ENCODE measurements at places on chromosomes 6 and 20.

DNA sequence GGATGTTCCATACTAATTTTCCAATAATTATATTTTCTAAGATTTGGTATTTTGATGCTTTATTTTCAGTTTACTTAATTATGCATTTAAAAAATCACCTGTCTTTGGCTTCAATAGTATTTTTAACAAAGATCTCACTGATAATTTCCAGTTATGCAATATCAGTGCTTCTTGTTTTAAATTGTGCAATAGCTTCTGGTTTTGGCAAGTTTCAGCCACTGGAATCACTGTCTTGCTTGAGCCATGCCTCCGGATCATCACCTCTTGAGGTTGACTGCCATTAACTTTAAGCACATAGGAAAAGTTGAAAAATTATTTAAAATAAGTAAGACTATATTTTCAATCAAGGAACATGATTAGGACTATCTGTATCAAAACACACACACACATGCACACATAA, 1242.1 kb downstream of the HACE1 start:
- DNase-seq = no peak

DNA sequence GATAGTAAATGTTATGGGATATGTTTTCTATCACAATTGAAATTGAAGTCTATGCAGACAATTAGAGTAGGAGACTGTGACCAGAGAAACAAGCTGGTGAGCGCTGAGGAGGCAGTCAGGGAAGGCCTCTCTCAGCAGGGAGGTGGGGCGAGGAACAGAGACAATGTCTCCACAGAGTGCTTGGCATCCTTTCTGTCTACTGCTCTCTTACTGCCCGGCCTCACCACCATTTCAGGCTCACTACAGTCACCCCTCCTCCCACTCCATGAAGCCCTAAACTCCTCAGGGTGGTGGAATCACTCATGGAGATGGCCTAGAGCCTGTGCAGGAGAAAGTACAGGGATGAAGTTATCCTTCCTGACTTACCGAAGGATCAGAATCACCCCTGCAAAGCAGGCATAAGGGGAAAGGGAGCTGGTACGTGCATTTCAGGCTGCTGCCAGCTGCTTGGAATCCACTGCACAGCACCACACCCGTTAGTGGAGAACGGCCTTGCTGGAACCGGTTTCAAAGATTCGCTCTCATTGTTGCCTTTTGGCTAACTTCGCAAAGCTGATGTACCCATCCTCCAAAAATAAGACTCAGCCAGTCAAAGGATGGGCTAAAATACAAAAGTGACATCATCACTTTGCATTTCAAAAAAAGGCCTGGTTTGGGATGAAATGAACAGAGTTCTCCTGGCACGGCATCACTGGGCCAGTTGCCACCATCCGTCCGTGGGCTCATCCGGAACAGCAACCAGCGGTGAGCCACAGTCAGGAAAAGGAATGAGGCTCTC, 67.3 kb downstream of the SLC22A23 start:
- DNase-seq = no peak

DNA sequence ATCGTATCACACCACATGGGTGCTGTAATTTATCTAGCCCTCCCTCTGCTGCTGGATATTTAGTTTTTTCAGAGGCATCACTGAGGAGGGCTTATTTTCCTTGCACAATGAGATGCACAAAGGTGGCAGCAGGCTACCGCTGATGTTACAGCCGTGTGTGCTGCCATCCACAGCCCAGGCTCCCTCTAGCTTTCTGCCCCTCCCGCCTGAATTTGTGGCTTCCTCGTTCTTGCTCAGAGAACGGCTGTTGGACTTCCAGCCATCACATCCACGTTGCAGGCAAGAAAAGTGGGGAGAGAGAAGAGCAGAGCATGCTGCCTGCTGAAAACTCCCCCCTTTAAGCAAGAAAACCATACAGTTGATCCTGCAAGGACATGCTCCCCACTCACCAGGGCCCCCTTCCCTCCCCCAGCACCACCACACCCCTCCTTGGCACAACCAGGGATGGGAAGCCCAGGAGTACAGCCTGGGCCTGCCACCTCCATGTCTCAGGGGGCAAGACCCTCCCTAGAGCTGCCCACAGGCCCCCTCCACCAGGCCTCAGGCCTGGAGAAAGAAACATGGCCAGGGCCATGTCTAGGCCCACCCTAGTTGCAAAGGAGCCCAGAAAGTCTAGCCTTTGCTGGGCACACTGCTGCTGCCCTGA, 102.6 kb downstream of the MRPL14 start:
- DNase-seq = peak; percentile 58

GRCh38 chr20:63572788-63573646, 1.0 kb downstream of the HELZ2 start:
- DNase-seq = no peak

- DNase-seq = no peak
Measured at GRCh38 chr6:81666481-81666880, 86.0 kb downstream of the TENT5A start.

DNA sequence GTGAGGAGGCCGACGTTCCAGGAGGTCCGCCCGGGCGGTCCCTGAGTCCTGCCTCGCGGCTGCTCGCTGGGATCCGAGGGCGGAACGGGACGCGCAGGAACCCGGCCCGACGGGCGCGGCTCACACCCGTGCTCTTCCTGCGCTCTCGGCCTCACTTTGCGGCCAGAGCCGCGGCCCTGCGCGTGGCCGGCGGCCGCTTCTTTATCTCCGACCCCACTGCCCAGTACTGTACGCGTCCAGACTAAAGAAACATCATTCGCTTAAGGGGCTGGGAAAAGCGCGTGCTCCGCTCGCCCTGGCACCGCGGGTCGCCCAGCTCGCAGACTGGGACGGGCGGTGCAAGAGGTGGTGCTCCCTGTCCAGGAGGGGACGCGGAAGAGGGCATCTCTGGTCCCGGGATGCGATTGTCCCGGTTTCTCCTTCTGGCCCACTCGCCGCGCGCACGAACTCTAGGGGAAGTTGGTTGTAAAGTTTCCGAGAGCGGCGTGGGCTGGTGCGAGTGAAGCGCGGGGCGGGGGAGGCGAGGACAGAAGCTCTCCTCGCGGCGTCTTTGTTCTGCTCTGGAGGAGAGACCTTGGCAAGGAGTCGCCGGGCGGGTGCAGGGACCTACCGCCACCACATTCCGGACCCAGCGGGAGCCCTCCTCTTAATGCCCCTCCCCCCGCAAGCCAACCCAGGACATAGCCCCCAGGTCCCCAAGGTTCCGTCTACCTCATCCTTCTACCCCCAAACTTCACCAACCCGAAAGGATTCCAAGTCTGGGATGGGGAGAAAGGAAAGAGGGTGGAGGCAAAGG, 71.0 kb downstream of the SOX4 start:
- DNase-seq = peak; percentile 74

DNA sequence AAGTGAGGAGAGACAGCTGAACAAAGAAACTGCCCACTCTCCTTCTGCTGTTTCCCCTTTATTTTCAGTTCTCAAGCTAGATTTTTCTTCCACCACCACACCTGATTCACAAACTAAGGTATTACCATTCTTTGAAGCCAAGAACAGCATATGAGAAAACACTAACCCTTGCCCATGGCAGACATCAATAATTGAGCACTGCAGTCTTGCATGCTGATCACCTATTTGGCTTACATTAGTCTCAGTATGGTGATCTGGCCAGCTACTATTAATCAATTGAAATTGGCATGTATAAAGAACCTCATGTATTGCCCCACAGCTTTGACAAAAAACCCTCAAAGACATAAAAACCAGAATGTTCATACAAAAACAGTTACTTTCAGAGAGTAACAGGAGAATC, 166.3 kb downstream of the SAMD5 start:
- DNase-seq = no peak

- no peak for DNase-seq
Measured at GRCh38 chr20:6919792-6920468, 152.4 kb downstream of the BMP2 start.

- DNase-seq = no peak
Measured at GRCh38 chr6:163872335-163872734, 457.8 kb downstream of the QKI start.

GRCh38 chr6:7535498-7535897, 6.0 kb upstream of the DSP start:
- DNase-seq = no peak

DNA sequence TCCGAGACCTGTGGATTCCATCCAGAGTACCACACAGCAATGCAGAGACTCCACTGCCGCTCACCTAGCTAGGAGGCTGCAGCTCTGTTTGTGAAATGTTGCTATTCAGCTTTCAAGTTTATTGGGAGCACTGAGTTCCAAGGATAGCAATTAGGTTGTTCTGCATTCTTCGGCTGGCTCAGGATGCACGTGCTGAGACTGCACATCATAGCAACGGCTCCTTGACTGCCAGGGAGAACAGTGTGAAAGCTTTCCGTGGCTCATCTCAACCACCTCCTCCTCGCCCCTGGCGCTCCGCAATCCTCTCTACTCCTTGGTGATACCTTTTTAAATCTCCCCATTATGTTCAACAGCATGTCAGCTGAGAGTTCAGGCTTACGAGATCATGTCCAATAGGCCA, 116.6 kb downstream of the TSHZ2 start:
- no peak for DNase-seq

DNA sequence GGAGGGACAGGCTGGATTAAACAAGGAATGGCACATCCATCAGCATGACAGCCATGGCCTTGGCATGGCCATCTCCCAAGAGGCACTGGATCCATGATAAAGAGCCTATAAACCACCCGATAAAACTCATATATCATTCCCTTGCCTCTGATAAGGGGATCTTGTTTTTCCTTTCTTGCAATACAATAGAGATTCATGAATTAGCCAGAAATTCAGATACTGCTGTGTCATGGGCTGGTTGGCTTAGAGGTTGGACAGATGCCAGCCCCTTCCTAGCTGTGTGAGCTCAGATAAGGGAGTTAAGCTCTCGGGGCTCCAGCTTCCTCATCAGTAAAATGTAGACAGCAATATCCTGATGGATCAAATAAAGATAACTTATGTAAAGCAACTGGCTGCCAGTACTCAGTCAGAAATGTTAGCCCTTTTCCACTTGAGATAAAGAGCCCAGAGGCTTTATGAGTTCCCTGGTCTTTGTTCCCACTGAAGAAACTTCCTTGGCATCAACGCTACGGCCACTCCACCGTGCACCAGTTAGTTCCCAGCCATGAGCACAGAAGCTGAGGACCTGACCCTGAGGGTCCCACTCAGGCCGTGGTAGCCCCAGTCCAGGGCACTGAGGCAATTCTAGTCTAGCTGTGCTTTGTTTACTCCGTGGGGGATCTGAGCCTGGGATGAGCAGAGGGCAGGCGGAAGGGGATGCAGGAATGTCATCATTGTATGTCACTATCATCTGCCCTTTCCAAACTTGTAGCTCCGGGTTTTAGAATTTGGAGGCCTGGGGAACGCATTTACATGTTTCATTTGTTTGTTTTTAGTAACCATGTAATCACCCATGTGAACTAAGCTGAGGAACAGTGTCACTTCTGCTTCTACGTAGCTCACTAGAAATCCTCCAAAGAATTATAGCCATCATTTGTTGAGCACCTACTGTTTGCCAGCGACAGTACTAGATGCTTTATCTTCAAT, 67.2 kb upstream of the TBC1D7 start:
- peak; percentile 85 for DNase-seq

- DNase-seq = no peak
Measured at GRCh38 chr20:2557873-2558580, 21.7 kb downstream of the TMC2 start.

DNA sequence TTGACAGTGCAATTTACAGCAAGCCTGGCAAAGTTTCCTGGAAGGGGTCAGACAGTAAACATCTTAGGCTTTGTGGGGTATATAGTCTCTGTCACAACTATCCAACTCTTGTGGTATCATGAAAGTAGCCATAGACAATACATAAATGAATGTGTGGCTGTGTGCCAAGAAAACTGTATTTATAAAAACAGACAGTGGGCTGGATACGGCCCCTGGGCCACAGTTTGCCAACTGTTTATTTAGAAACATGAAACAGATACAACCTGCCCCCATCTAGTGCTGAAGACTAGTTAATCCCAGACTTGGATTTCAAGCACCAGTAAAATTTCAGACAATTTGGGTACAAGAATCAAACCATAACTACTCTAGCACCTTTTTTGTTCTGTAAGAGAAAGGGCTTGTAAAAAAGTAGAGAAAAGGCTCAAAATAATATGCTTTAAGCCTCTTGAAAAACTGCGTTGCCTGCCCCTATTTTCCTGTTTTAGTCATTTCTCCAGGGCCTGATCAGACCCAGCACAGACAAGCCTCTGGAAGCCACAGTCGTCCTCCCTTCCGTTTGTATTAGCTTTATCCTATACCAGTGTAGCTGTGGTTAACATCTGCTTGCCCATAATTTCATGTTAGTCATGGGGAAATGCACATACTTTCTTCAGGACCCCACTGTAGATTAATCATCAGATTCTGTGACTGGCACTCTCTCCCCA, 30.8 kb downstream of the JAG1 start:
- DNase-seq = no peak

DNA sequence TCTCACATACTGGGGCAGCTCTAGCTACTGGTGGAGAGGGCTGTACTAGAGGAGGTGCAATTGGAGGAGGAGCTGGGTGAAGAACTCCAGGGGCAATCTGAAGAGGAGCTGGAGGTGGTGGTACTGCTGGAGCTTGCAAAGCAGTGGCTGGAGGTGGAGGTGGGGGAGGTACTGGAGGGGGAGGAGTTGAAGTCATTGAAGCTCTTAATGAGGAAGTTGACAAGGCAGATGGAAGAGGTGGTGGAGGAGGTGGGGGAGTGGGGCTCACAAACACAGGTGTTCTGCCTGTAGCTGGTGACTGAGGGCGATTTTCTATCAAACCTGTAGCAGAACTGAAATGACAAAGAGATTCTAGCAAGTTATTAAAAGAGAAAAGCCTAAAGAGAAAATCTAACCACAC, 77.6 kb downstream of the WASF1 start:
- DNase-seq = no peak

DNA sequence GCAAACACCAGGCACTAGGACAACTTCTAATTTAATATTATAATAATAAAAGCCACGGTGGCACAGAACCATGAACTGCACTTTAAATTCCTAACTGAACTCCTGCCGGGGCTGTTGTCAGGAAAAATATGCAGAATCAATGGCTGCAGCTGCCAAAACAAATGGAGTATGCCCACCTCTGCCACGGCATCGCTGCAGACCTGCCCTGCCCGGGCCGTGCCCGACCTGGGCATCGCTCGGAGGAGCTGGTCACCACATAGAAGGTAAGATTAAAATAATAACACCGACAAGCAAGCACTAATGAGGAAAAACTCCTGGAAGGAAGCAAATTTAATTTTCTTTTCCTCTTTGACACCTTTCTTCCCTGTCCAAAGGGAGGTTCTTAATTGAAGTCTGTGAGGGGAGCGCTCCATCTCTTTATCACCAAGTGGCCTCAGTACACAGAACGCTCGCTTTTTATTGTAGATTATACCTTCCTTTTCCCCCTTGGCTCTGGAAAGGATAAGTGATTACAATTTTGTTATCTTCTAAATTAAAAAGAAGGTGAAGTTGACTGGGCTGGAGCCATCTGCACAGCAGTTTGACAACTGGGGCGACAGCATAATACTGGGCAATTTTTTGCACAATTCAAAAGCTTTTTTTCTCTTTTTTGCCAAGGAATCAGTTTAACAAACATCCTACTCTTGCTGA, 351.3 kb downstream of the ZFAND3 start:
- no peak for DNase-seq

DNA sequence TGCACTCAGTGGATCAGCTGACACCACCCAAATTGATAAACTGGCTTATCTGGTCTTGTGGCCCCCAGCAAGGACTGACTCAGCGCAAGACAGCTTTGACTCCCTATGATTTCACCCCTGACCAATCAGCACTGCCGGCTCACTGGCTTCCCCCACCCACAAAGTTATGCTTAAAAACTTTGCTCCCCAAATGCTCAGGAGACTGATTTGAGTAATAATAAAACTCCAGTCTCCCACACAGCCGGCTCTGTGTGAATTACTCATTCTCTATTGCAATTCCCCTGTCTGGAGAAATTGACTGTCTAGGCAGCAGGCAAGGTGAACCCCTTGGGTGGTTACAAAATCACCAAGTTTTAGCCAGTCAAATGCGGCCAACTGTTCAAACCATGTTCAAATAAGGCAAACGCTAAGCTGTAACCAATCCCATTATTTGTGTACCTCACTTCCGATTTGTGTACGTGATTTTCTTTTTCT, 32.5 kb downstream of the SLC22A2 start:
- DNase-seq = no peak

Data from suppressor macrophage (primary cell).